ENCODE measurements at places on chromosomes 3 and 15. TPM values are rescaled to one million over a fixed set of nuclear protein-coding genes. Genes with fewer than 3 reads are reported as not detected.

DNA sequence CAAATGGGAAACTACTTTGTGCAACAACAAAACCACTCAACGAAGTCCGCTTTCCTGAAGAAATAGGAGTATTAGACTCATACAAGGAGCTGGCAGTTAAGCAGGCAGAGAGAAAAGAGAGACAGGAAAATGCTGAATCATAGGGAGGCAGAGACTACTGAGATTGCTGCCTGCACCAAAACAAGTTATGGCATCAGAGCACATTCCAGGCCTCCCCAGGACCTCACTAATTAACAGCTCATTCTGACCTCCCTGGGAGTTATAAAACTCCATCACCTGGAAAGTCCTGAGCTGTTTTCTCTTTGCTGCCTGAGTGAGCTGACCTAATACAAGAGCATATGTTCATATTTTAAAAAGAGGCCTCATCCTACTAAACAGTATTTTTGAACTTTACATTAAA, 741.0 kb downstream of the MCTP2 start:
- no peaks in the 10 kb centered on the region for H3K36me3 ChIP-seq
- no peaks in the 10 kb centered on the region for H3K27me3 ChIP-seq
- H3K27ac ChIP-seq = no peak overlapping the region
- H3K4me3 ChIP-seq = no peak overlapping the region
- H3K4me1 ChIP-seq = no peaks in the 10 kb centered on the region

- no peak overlapping the region for H3K4me3 ChIP-seq
- no peaks in the 10 kb centered on the region for H3K36me3 ChIP-seq
- no peak overlapping the region for H3K27ac ChIP-seq
- H3K27me3 ChIP-seq = no peaks in the 10 kb centered on the region
- no peaks in the 10 kb centered on the region for H3K4me1 ChIP-seq
Observed at GRCh38 chr3:118573912-118574311, 460.7 kb downstream of the IGSF11 start.

GRCh38 chr15:75043509-75044257, 20.3 kb downstream of the PPCDC start:
- H3K4me3 ChIP-seq = peak overlapping the region; percentile 63
- no peaks in the 10 kb centered on the region for H3K27me3 ChIP-seq
- peaks cover 16% of the 10 kb centered on the region for H3K36me3 ChIP-seq
- no peak for DNase-seq

DNA sequence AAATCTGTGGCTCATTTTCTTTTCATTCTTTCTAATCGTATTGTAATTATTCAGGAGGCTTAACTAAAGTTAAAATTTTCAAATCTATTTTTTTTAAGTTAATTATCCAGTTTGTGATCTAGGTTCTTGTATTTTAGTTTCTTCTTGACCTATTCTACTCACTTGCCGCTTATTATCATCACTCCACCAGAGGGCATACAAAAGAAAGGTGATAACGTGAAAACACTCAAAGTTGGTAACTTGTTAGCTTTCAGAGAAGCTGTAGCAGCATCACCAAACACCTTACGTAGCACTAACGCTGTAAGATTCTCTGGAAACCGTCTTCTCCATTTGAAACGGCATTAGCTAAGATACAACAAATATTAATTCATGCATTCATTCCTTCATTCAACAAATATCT, 4.8 kb downstream of the GNB4 start:
- peaks cover 14% of the 10 kb centered on the region for H3K27me3 ChIP-seq
- no peak overlapping the region for H3K4me3 ChIP-seq
- no peak for DNase-seq
- H3K4me1 ChIP-seq = peaks cover 17% of the 10 kb centered on the region

DNA sequence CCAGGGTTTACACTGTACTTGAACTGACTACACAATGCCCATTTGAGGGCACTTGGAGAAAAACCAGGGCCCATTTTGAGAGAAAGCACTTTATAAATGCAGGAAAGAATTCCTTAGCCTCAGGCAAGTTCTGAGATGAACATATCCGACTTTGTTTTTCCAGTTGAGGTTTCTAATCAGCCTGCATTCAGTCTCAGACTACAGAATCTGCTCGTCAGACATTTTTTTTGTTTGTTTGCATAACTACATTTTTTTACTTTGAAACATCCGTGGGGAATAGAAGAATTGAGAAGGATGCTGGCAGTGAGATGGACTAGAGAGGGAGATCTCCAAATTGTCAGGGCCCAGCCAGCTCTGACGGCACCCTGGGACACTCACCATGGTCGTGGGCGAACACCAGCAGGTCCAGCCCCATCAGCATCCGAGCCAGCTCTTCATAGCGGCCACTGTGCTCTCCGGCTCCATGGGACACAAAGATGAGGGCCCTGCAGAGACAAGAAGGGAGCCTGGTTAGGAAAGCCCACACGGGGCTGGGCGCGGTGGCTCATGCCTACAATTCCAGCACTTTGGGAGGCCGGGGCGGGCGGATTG, 40.8 kb downstream of the MGLL start:
- H3K4me3 ChIP-seq = no peak overlapping the region
- no peak overlapping the region for H3K27ac ChIP-seq
- H3K36me3 ChIP-seq = peaks cover 1% of the 10 kb centered on the region
- H3K4me1 ChIP-seq = peaks cover 2% of the 10 kb centered on the region
- no peak for DNase-seq

The SAMMSON gene
- not detected for total RNA-seq

DNA sequence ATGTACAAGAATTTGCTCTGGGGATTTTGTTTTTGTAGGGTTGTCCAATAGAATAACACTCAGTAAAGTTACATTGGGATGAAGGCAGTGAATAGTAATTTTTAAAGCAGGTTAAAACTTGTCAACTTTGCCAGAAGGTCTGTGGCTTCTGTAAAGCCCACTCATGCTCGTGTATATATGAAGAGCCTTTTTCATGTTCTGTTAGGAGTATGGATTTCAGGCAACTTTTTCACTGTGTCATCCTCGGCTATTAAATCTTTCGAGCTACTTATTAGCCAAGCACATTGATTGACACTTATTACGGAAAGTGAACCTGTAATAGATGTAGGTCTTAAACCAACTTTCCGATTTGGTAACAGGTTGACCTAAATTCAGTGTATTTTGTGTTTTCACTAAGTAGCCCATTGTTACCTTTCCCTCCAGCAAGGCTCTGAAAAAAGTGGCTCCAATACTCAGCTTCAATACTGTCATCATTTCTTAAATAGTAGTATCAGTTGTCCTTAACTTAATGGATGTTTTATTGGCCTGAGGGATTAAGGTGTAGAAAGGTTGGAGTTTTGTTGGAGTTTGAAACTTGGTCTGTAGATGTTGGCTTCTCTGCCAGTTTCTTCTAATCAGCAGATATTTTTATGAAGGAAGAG, 1.7 kb downstream of the PAK2 start:
- H3K4me3 ChIP-seq = peak overlapping the region; percentile 98
- H3K36me3 ChIP-seq = peaks cover 26% of the 10 kb centered on the region
- H3K4me1 ChIP-seq = peaks cover 19% of the 10 kb centered on the region
- DNase-seq = no peak

GRCh38 chr15:57111002-57111401, 192.6 kb downstream of the TCF12 start:
- no peak for DNase-seq
- H3K27me3 ChIP-seq = no peaks in the 10 kb centered on the region
- no peak overlapping the region for H3K4me3 ChIP-seq
- H3K4me1 ChIP-seq = no peaks in the 10 kb centered on the region

DNA sequence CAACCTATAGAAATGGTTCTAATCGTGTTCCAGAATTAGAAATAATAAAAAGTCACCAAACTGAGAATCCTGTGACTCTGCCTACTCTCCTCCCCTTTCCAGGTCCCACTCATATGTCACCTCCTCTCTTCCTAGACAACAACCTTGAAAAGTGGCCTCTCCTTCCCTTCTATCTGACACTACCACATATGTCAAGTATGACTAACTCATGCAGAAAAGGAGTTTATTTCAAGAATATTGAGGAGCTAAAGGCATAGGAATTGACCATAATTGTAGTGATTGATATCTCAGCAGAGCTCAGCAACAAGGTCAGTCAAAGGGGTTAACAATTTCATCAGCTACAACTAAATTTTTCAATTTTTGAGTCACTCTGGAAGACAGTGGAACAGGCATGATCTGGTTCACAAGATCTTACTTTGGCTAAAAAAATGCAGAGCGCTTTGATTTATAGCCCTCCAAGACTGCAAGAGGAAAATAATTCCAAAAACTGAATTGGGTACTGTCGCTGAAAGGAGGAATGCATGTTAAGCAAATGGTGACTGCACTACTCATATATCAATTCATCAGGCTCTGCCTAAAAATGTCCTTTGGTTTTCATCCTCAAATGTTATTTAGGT, 160.6 kb upstream of the ARHGEF26 start:
- no peak overlapping the region for H3K27ac ChIP-seq
- no peaks in the 10 kb centered on the region for H3K27me3 ChIP-seq
- H3K4me3 ChIP-seq = no peak overlapping the region
- H3K36me3 ChIP-seq = no peaks in the 10 kb centered on the region

The POTEB gene
- total RNA-seq = not detected

DNA sequence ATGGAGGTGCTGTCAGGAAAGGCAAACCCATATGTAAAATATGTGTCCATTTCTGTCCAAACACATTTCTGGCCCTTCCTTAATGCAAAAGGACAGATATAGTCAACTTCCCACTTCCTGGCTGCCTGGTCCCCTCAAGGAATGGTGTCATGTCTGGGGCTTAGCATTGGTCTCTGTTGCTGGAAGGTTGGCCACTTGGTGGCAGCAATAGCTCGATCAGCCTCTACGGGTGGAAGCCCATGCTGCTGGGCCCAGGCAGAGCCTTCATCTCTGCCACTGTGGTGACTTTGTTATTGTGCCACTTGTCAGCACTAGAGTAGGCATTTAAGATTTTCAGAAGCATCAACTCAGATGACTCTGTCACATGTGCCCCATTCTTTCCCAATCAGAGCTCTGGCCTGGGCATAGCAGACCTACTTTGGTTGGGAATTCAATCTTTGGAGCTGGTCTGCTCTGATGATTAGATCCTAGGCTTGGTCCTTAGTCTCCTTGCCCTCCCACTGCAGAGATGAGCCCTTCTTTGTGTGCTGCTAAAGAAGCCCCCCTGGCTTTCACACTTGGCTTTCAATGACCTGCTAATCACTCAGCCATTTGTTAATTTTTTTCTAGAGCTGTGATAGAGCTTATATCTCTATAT, 51.0 kb upstream of the SPSB4 start:
- H3K27me3 ChIP-seq = peaks cover 8% of the 10 kb centered on the region
- no peak overlapping the region for H3K4me3 ChIP-seq
- no peaks in the 10 kb centered on the region for H3K36me3 ChIP-seq

DNA sequence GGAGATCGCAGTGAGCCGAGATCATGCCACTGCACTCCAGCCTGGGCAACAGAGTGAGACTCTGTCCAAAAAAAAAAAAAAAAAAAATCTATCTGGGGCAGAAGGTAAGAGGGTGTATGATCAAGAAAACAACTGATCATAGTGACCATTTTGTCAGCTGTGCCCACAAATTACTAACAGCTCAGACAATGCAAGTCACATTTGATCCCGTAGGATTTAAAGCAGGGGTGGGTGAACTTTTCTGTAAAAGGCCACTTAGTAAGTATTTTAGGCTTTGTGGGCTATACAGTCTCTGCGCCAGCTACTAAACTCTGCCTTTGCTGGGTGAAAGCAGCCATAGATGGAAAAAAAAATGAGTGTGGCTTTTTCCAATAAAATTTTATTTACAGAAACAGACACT, 57.6 kb upstream of the ABI3BP start:
- H3K36me3 ChIP-seq = no peaks in the 10 kb centered on the region
- H3K27me3 ChIP-seq = peaks cover 2% of the 10 kb centered on the region
- no peak overlapping the region for H3K27ac ChIP-seq
- no peak overlapping the region for H3K4me3 ChIP-seq
- no peak for DNase-seq
- no peaks in the 10 kb centered on the region for H3K4me1 ChIP-seq

All from activated naive CD8-positive, alpha-beta T cell treated with anti-CD3 and anti-CD28 coated beads, Interleukin-2, amount 10 ng/mL, durations not matched to agents 7 days and 5 days (primary cell).